ENCODE measurements at places on chromosomes 12 and 14. TPM values are rescaled to one million over a fixed set of nuclear protein-coding genes. Genes with fewer than 3 reads are reported as not detected.

DNA sequence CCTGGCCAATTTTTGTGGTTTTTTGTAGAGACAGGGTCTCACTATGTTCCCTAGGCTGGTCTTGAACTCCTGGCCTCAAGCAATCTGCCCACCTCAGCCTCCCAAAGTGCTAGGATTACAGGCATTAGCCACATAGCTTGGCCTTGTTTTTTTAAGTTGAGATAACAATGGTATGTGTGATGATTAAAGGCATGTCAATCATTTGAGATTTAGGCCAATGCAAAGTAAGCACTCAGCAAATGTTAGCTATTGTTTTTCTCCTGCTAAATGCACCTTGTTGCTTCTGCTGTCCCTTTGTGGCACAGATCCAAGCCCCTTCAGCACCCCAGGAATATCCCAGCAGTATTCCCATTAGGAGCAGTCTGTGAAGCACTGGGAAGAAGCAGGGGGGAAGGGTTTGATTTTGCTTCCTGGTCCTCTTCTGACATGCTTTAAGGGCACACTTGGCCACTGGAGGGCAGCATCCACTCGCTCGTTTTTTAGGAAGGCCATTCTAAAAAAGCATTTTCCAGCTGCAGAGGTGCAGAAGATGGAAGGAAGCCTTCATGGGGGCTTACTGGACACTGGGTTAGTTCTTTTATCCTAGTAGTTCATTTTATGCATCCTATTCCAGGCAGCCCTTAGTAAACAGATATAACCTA is 70.2 kb upstream of the ZFP36L1 start:
- H3K4me1 ChIP-seq: no peaks in the 10 kb centered on the region
- DNase-seq: peak; percentile 76
- H3K27me3 ChIP-seq: no peaks in the 10 kb centered on the region
- H3K4me3 ChIP-seq: no peak overlapping the region
- H3K27ac ChIP-seq: no peak overlapping the region
- H3K36me3 ChIP-seq: no peaks in the 10 kb centered on the region

DNA sequence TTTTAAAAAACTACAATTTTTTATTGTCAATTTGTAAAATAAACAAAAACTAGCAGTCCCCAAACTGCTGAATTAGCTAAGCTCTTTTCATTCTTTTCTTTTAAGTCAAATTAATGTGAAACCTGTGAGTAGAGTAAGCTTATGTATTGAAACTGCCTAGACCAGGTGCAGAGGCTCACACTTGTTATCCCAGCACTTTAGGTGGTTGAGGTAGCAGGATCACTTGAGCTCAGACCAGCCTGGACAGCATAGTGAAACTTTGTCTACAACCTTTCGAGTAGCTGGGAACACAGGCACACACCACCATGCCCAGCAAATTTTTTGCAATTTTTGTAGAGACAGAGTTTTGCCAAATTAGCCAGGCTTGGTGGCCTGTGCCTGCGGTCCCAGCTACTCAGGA is 26.4 kb downstream of the SCFD1 start:
- H3K4me1 ChIP-seq: no peaks in the 10 kb centered on the region
- H3K27me3 ChIP-seq: no peaks in the 10 kb centered on the region
- DNase-seq: no peak
- no peak overlapping the region for H3K27ac ChIP-seq

EEA1 gene
- 15.0 TPM for total RNA-seq

GPR84 gene
- total RNA-seq: 0.45 TPM

CLEC4C gene
- not detected for total RNA-seq

OAS1 gene
- 21.1 TPM for total RNA-seq

All from natural killer cell (primary cell).